ENCODE measurements at places on chromosomes 13 and 19.
A peak's percentile ranks its signal among the peaks of the same experiment; 100 is the strongest.

GRCh38 chr19:48445256-48445605, 552 bp upstream of the GRWD1 start:
- no peak for DNase-seq

GRCh38 chr19:6948884-6949283, 61.5 kb downstream of the ADGRE1 start:
- DNase-seq = no peak

GRCh38 chr19:32373585-32374295, 28.3 kb downstream of the ZNF507 start:
- no peak for DNase-seq

DNA sequence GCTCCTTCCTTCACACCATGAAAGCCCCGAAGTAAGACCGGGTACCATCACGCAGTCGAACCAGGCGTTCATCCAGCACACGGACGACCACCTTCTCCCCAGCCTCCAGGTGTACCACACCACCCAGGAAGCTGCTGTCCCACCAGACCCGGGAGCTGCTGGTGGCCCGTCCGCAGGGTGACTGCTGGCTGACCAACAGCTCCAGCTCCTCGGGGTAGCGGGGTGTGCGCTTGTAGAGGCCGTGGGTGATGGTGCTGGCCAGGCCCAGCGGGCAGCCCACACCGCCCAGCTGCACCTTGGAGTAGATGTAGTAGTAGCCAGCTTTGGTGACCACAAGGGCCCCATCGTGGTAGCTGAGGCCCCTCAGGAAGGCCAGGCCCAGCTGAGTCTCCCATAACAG, 5.0 kb downstream of the TNFSF14 start:
- no peak for DNase-seq

GRCh38 chr19:32397671-32398101, 7.9 kb upstream of the DPY19L3 start:
- DNase-seq = no peak

DNA sequence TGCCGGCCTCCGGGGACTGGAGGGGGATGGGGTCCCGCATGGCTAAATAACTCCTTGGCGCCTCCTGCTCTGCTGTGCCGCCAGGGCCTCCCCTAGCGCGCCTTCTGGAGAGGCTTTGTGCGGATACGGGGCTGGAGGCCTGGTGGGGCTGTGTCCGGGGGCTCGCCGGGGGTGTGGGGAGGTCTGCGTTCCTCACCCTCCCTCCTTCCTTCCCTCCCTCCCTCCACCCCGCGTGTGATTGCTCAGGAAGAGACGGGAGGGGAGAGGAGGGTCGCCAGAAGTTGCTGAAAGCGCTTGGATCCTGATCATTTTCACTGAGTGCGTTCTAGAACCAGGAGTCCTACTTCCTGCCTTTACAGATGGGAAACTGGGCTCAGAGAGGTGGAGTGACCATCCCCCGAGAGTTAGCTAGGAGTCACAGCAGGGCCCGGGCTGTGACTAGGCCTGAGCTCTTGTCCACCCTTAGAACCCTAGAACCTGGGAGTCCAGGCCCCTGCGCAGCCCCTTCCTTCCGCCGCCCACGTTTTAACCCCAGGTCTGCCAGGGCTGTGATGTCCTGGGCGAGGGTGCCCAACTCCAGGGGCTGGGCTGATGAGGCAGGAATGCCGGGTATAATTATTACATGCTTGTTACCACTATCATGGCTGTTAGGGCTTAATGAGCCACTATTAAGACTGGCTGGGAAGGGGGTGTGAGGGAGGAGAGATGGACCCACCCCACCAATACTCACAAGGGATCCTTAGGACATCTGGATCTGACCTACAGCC, 782 bp upstream of the JUND start:
- peak; percentile 51 for DNase-seq

GRCh38 chr19:15562145-15562544, 52.9 kb upstream of the CYP4F8 start:
- no peak for DNase-seq

- no peak for DNase-seq
Observed at GRCh38 chr19:16496613-16496983, 404 bp downstream of the C19orf44 start.

- DNase-seq = peak; percentile 39
Observed at GRCh38 chr19:31350693-31351055, 1.4 kb upstream of the TSHZ3 start.

- no peak for DNase-seq
Observed at GRCh38 chr19:48627865-48628314, 8.6 kb downstream of the SPHK2 start.

GRCh38 chr13:103731959-103732358, 665.7 kb upstream of the SLC10A2 start:
- DNase-seq = no peak

DNA sequence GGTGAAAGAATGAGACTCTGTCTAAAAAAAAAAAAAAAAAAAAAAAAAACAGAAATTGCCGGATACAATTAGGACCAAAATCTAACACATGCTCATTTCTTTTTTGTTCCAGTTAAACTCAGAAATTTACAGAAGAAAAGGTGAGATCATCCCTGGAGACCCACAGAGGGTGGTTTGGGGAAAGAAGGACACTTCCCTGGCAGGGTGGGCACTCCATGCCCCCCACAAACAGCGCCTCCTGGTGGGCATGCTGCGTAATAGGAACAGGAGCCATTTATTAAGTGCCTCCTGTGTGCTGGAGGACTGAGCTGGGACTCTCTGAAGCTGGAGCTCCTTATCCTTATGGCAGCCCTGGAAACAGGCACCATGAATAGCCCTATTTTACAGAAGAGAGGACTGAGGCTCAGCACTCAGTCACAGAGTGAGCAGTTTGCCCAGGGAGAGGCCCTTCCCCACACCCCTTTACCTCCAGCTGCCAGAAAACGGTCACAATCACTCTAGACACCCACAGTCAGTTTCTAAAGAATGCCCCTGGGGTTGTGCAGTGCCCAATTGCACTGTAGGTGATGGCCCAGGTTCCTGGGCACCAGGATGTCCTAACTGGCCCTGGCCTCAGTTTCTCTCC, 10.1 kb downstream of the C19orf38 start:
- peak; percentile 46 for DNase-seq

DNA sequence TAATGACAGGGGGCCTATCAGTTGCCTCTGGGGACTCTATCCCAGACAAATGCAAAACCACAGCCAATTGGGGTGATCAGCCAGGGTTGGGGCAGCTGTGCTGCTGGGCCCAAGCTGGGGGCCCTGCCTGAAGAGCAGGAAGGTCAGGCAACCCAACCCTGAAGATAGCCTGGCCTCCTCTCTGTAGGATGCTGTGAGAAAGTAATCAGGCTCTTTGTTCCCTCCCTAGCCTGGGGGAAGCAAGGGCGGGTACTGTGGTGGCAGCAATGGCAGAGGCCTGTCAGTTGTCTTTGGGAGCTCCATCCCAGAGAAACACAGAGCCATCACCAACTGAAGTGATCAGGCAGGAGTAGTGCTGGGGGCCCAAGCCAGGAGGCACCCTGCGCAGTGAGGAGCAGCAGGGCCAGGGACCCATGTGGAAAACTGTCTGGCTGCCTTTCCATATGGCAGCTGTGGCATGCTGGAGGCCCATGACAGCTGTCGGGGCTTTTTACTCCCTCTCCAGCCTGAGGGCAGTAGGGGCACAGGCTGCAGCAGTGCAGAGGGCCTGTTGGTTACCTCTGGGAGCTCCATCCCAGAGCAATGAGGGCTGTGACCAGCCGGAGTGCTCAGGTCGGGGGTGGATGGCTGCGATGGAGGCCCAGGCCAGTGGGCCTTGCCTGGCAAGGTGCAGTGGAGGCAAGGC, 73.6 kb upstream of the ATP12A start:
- DNase-seq = no peak

GRCh38 chr19:58560921-58561320, 2.5 kb upstream of the UBE2M start:
- no peak for DNase-seq

DNA sequence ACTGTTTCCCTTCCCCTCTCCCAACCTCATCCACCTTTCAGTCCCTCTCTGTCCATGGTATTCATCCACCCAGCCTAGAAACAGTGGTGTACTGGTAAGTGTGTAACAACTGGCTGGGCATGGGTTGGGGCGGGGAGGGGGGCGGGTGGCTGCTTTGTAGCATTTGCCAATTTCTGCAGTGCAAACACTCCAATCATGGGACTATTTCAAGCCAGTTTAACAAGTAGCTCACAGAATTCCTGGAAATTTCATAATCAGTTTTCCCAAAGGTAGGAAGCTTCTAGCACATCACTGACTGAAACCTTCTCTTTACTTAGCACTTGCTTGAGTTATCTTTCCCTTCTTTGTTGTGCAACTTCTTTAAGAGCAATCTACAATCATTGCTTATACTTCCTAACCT, 100.8 kb upstream of the WASF3 start:
- no peak for DNase-seq

DNA sequence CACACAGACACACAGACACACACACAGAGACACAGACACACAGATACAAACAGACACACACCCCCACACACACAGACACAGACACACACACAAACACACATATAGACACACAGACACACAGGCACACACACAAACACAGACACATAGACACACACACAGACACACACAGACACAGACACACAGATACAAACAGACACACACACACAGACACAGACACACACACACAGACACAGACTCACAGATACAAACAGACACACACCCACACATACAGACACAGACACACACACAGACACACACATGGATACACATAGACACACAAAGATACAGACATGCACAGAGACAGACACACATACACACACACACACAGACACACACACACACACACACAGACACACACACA, 174.5 kb downstream of the URI1 start:
- no peak for DNase-seq

DNA sequence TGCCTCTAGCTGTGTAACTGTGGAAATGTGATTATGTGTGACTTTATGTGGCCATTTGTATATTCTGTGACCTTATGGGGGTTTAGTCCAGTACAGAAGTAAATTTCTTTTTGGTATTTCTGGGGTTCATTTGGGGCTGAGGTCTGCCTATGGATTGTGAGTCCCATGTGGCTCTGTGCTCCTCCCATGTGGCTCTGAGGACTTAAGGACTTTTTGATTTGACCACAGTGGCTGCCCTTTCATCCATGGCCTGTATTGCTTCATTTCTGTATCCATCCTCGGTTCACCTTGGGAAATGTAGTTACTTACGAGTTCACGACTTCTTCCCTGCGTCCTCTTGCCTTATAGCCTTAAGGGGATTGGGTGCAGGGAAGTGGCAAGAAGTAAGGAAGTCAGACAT, 1.0 kb downstream of the ZNF420 start:
- no peak for DNase-seq

DNA sequence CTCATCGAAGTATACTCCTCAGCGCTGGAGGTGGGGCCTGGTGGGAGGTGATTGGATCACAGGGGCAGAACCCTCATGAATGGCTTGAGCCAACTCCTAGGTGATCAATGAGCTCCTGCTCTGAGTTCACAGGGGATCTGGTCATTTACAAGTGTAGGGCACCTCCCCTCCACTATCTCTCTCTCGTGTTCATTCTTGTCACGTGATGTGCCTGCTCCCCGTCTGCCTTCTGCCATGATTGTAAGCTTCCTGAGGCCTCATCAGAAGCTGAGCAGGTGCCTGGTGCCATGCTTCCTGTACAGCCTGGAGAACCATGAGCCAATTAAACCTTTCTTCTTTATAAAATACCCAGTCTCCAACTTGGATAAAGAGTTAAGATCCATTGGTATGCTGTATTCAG, 61.4 kb downstream of the NALCN start:
- DNase-seq = no peak

- DNase-seq = no peak
Observed at GRCh38 chr13:74203576-74203975, 69.4 kb upstream of the KLF12 start.

- no peak for DNase-seq
Observed at GRCh38 chr19:14393329-14393728, 12.1 kb downstream of the ADGRE5 start.

- DNase-seq = no peak
Observed at GRCh38 chr13:111508902-111509509, 188.6 kb downstream of the TEX29 start.

DNA sequence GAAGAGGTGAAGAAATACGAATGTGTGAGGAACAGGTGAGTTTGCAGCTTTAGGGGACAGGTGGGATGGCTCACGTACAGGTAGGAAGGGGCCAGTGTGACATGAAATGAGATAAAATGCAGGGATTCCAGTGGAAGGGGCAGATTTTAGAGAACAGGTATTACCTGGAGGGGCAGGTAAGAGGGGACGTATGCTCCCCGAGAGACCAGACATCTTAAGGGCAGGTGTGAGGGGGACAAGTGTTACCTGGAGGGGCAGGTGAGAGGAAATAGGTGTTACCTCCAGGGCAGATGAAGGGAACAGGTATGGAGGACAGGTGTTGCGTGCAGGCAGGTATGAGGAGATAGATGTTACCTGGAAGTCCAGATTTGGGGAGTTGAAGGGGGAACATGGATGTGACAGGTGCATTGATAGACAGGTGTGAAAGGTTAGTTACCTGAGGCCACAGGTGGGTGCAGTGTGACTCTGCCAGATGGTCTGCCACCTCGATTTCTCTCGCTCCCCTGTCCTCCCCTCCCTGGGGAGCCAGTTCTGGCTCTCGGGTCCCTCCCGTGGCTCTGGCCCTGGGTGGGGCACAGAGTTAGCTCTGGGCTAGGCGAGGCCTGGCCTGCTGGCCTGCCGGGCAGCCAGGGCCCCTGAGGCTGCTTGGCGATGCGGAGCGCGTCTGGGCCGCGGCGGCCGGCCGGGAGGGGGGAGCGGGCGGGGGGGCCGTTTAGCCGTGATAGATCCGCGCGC, 2.1 kb downstream of the ERFL start:
- DNase-seq = no peak
